M059J (cell line): ENCODE measurements at places on chromosomes 4 and X.

DNA sequence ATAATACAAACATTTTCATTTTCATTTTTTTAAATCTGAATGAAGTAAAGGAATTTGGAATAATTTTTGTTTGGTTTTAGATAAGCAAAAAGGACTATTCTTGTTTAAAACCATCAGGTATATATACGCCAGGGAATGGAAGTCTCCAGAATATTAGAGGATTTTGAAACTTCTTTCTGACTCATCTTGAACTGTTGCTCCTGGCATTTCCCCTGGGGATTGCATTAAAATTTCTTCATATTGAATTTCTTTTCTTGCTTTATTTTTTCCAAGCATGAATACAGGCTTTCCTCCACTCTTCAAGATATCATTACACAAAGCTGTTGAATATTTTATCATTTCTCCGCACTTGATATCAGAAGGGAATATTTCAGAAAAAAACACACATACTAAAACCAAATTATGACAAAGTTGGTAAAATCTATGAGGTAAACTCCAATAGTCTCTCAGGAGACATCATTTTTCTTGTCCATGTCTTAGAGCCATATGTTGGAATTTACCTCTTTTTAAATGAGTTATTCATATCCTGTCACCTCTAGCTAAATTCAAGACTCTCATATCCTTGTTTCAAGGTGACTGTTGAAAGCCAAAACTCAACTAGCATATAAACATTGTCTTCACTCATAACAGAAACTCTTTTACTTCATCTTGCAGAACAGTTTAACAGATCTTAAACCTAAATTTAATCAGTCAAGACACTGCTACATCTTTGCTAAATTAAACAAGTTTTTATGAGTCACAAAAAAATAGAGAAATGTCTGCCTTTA is 20.7 kb upstream of the CSN1S1 start:
- no peak for DNase-seq

- DNase-seq = no peak
These were observed 48.8 kb upstream of the NEUROG2 start for GRCh38 chr4:112564706-112565270.

GRCh38 chrX:77014377-77015372 is 432.5 kb upstream of the FGF16 start:
- no peak for DNase-seq

- DNase-seq = peak; percentile 20
These were observed 757 bp upstream of the SRPK3 start for GRCh38 chrX:153779891-153780677.

- DNase-seq = peak; percentile 71
These were observed 9.2 kb downstream of the NDUFA1 start for GRCh38 chrX:119880552-119881437.

DNA sequence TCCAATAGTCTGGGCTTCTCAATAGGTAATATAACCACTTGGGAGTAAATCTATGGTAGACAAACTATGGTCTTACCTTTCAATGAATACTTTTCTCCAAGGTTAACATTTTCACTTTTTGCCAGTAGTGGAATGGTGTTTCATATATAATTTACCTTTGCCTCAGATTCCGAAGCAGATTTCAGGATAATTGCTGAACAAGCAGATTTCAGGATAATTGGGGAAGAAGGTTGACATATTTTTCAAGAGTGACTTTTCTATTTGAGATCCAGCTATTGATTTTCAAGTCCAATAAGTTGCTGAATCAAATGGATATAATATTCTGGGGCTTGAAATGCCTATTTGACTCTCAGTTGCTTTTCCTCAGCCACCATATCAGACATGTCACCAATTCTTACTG is 63.6 kb downstream of the SYTL5 start:
- no peak for DNase-seq

- no peak for DNase-seq
These were observed 16.7 kb upstream of the ACOT9 start for GRCh38 chrX:23759821-23760220.

- DNase-seq = no peak
These were observed 617.4 kb downstream of the CENPC start for GRCh38 chr4:66927937-66928336.

- peak; percentile 0 for DNase-seq
These were observed 856.7 kb upstream of the PRKX start for GRCh38 chrX:4570151-4570550.

- no peak for DNase-seq
These were observed 682.2 kb upstream of the AMOT start for GRCh38 chrX:113522814-113523213.

GRCh38 chr4:48162162-48162561 is 28.1 kb upstream of the TXK start:
- DNase-seq = peak; percentile 49

- no peak for DNase-seq
These were observed 133.5 kb downstream of the COL4A6 start for GRCh38 chrX:108304757-108305156.

DNA sequence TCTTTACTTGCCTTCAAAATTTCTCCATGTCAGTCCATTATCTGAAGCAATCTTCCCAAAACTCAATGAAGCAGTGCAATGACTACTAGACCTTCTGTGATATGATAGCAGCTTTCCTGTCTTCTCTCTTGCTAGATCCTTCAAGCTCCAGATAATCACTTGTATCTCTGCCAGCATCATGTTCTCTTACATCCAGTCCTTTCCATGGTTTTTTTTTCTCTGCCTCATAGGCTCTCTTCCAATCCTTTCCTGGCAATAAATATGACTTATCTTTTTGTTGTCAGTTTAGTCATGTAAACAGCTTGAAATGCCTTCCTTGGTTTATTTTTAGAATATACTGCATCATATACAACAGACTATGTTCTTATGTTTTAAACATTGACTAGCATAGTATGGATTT is 193.5 kb downstream of the CFAP299 start:
- no peak for DNase-seq

DNA sequence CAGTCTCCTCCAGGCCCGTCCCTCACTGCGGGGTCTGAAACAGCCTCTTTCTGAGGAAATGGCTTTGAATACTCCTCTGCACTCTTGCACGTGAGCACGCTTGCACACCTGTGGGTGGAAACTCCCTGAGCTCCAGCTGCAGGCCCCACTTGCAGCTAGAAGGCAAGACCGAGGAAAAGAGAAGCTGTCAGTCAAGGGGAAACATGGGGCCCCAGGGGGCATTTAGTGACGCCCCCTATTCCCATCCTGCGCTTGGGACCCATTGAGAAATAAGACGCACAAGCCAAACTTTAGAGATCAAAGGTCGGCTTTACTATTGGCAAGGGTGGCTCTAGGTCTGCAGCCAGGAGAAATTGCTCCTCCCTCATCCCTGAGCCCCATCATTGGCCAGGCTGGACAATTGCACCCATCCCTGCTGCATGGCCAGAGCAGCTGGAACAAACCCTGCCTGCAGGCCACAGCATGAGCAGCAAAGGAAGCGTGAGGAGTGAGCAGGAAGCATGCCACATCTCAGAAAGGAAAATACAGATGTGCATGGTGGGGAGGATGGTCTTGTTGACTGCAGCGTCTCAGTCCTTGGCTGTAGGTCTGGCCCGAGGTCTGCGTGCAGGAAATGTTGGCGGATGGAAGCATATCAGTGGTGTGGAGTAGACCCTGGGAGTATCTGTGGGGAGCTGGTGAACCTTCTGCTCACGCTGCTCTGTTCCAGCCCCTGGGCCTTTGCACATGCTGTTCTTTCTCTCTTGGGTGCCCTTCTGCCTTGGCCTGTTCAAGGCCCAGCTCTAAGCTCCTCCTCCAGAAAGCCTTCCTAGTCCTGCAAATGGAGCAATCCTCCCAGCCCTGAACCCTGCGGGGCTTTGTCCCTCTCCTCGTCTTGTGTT is 93.9 kb downstream of the PSAPL1 start:
- no peak for DNase-seq

DNA sequence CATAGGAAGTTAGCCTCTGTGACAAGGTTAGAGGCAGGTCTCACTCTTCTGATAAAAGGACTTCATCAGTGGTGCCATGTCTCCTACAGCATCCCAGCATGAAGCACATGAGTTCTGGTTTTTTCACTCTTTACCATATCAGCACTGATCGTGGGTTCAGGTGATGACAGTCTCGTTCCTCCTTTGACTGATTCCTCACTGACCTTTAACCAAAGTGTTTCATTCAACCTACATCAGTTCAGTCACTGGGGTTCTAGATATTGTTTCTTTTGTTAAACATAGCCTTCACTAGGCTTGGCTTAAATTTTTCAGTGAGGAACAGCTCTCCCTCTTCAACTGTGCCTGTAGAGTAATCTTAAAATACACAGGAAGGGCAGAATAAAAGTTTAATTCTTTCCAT is 9.6 kb upstream of the MAGEA8 start:
- no peak for DNase-seq

DNA sequence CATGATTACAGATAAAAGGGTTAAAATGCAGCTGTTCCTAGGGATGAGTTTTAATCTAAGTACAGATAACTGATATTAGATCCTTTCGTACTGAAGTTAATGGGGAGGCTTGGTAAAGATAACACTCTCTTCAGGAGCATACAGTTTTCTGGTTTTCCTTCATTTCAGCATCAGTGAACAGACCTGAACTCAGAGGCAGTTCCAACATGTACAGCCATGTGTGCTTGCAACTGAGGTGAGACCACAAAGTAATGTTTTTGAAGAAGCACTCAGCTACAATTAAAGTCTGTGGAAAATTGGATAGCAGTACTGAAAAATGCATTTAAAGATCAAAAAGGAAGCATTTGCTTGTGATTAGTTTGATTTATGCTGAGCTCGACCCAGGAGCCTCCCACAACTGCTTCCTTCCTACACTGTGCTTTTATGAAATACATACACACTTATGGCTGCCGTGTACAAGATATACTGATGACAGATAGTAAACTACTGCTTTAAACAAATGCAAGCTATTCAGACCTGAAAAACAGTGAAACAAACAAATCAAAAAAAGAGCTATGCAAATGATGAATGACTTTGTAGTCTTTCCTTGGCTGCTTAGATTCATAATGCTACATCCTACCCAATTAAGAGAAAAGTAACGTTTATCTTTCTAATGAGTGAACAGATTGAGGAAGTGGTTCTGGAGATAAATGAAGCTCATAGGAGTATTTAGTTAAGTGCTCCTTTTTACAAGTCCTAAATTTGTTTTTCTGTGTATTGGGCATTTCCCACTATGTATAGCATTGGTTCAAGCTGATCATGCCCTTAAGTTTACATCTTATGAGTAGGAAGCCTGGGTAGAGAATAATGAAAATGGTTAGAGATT is 68.4 kb downstream of the PDLIM5 start:
- no peak for DNase-seq

- no peak for DNase-seq
These were observed 41.3 kb upstream of the VCX start for GRCh38 chrX:7801711-7802110.

DNA sequence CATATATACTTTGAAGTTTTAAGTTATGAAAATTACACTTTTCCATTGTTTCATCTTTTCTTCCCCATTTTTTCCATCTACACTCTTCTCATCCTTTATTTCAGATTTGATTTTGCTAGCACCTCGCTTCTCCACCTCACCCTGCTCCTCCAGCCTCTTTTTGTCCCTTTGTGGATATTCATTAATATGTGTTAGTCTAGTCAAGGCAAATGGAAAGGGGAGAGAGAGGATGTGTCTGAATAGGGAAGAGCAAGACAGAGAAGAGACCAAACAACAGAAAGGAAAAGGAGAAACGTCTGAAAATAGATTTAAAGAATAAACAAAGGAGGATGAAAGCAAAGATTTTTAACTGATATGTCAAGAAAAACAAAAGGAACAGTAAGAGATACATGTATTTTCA is 24.1 kb downstream of the GPM6A start:
- DNase-seq = no peak

GRCh38 chr4:121096629-121097028 is 24.3 kb upstream of the NDNF start:
- DNase-seq = peak; percentile 15

- no peak for DNase-seq
These were observed 7.0 kb upstream of the FGFBP1 start for GRCh38 chr4:15945516-15945915.

- no peak for DNase-seq
These were observed 402.8 kb upstream of the CXorf51A start for GRCh38 chrX:147217334-147217733.

- no peak for DNase-seq
These were observed 142.8 kb upstream of the ARHGEF9 start for GRCh38 chrX:63927848-63928247.

- no peak for DNase-seq
These were observed 52.5 kb downstream of the TMEM156 start for GRCh38 chr4:38979511-38980230.

DNA sequence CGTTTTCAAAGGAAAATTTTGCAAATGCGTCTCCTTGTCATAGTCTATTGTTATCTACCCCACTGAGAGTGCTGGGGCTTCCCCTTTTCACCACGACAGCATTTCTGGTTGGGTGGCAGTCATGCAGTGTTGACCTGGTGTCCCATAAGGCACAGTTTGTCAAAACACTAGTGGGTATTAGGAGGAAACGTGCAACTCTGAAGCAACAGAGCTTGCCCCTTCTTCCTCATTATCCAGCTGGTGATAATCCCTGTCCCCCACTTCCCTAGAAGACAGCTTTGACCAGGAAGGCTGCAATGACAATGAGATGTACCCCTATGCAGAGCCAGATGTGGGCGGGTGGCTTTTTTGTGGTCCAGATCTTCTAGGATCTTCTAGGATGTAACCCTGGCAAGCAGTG is 1.8 kb downstream of the TBC1D1 start:
- DNase-seq = no peak

- no peak for DNase-seq
These were observed 673.1 kb upstream of the CPEB2 start for GRCh38 chr4:14329228-14329627.

- DNase-seq = no peak
These were observed 100.1 kb upstream of the ATXN3L start for GRCh38 chrX:13419918-13420317.

- DNase-seq = peak; percentile 97
These were observed 3.4 kb downstream of the TFE3 start for GRCh38 chrX:49039598-49040375.

DNA sequence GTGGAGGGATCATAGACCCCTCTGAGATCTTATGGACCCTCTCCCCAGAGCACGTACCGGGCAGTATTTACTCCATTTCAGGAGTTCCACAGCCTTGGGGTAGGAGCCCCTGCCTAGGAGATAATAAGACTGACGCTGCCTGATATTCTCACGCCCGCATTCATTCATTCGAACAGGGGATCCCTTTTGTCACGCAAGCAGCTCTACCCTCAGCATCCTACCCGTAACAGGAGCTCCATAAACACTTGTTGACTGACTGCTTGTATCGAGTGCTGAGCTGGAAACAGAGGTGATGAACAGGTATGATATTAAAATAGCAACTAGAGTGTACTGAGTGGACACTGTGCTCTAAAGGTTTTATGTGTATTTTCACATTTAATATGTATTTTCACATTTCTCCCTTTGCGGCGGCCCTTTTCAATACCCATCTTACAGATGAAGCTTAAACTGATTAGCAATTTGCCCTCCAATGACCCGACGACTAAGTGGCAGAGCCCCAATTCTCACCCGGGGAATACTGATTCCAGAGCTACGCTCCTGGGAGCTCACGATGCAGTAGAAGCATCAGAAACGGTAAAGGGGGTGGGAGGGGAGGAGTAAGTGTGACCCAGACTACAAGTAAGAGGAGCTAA is 888 bp downstream of the RAB28 start:
- peak; percentile 54 for DNase-seq

- DNase-seq = no peak
These were observed 37.5 kb upstream of the CXCL8 start for GRCh38 chr4:73702796-73703287.
